ENCODE measurements at places on chromosomes 4 and X. TPM values are rescaled to one million over a fixed set of nuclear protein-coding genes. Genes with fewer than 3 reads are reported as not detected.

DNA sequence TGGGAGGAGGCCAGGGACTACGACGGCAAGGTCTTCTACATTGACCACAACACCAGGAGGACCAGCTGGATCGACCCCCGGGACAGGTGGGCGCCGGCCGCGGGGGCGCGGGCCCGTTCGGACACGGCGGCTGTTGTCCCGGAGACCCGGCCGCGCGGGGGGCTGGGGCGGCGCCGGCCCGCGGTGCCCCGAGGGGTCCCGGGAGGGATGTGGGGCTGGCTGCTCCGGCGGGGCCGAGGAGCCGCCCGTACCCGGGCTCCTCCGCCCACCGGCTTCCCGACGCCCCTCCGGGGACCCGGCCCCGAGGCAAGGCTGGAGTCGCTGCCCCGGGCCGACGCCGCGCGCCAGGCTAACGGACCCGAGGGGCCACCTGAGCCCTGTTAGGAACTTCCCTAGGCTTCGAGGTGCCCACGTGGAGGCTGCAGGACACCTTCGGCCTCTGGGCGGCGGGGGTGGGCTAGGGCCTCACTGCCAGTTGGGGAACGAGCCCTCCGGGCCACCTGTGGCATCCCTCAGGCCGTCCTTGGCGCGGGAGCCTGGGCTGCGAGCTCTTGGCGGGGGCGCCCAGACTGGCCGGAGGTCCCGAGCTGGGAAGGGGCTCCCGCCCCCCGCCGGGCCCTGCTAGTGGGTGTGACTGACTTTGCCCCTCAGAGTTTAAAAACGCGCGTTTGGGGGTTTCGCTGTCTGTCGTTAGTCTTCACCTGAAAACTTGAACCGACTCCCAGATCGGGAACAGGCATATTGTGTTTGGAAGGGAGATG lies 660 bp downstream of the WWC2 start:
- DNase-seq = peak; percentile 21

CABS1 gene
- polyA plus RNA-seq = not detected

DNA sequence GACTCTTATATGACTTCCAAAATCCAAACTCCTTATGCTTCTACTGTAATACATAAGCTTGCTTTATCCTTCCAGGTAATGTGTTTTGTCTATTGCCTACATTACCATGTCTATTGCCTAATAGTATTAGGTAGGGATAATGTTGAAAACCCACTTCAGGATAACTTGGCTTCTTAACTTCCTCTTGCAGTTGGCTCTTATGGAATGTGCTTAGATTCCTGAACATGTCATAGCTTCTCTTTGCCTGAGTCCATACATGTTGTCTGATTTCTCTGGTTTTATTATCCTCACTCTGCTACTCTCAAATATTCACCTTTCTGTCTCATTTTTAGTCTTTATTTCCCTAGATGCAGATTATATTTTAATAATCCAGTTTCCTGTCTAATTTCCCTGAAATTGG lies 599.9 kb downstream of the IL15 start:
- DNase-seq = no peak

GRCh38 chr4:106717091-106717490 lies 319.0 kb downstream of the DKK2 start:
- no peak for DNase-seq

Data from brain (organoid and tissue), 16 donors.